ENCODE measurements at places on chromosomes 13 and 19. TPM values are rescaled to one million over a fixed set of nuclear protein-coding genes. Genes with fewer than 3 reads are reported as not detected.

The LILRA2 gene
- not detected for total RNA-seq

GRCh38 chr13:37959284-37959683 is 89.7 kb upstream of the TRPC4 start:
- H3K27me3 ChIP-seq: no peaks in the 10 kb centered on the region
- H3K36me3 ChIP-seq: no peaks in the 10 kb centered on the region
- no peaks in the 10 kb centered on the region for H3K4me1 ChIP-seq
- no peak for DNase-seq

DNA sequence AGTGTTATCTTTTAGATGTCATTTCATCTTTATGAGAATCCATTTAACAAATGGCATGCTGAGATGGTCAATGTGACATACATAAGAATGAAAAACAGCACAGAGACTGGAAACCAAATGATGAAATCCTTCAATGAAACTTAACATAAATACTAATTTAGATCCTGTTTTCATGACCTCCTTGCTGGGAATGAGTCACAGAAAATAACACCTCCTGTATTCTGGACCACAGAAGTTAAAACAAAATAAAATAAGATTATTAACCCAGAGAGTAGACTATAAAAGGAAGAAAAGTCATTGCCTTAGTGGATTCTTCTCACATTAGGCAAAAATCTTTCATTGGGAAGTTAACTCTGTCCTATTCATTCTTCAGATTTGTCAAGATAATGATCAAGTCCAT is 1.6 kb downstream of the DIAPH3 start:
- no peak for DNase-seq
- peaks cover 35% of the 10 kb centered on the region for H3K4me1 ChIP-seq
- H3K36me3 ChIP-seq: peaks cover 41% of the 10 kb centered on the region
- H3K27me3 ChIP-seq: peaks cover 17% of the 10 kb centered on the region
- peak overlapping the region; percentile 44 for H3K27ac ChIP-seq

The MBD3L2 gene
- not detected for total RNA-seq

DNA sequence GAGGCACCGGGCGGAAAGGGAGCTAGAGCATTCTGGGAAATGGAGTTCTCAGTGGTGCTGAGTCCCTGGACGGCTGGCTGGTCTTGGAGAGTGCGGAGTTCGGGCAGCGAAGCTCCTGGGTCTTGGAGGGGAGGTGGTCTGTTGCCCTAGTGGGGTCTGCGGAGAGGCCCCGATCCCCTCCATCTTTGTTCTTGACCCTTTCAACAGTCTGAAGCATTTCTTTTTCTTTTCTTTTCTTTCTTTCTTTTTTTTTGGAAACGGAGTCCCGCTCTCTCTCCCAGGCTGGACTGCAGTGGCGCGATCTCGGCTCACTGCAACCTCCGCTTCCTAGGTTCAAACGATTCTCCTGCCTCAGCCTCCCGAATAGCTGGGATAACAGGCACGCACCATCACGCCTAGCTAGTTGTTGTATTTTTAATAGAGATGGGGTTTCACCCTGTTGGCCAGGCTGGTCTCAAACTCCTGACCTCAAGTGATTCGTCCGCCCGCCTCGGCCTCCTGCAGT is 440 bp upstream of the SYMPK start:
- H3K36me3 ChIP-seq: peaks cover 19% of the 10 kb centered on the region
- DNase-seq: no peak
- peak overlapping the region; percentile 97 for H3K27ac ChIP-seq
- peak overlapping the region; percentile 90 for H3K4me3 ChIP-seq

The PRSS57 gene
- total RNA-seq: not detected

- no peaks in the 10 kb centered on the region for H3K36me3 ChIP-seq
- no peak for DNase-seq
- no peak overlapping the region for H3K4me3 ChIP-seq
- no peak overlapping the region for H3K27ac ChIP-seq
- peaks cover 25% of the 10 kb centered on the region for H3K27me3 ChIP-seq
Measured at GRCh38 chr13:23651887-23652286, 81.7 kb downstream of the TNFRSF19 start.

DNA sequence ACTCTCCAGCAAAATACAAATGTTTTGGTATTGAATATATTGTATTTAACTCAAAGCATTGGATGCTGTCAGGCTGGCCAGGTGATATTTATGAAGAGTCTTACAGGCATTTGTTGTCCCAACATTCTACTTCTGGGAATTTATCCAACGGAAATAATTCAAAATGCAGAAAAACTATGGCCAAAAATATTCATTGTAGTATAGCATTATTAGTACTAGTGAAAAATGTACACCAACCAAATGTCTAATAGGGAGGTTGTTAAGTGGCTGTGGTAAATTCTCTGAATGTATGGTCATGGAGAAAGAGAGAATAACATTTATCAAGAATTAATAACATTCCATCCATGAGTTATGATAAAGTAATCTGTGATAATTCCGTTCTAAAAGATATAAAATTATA is 38.6 kb upstream of the GAS6 start:
- no peaks in the 10 kb centered on the region for H3K4me1 ChIP-seq
- no peaks in the 10 kb centered on the region for H3K36me3 ChIP-seq
- H3K27me3 ChIP-seq: peaks cover 3% of the 10 kb centered on the region
- DNase-seq: no peak

The FCHO1 gene
- 38.7 TPM for total RNA-seq

DNA sequence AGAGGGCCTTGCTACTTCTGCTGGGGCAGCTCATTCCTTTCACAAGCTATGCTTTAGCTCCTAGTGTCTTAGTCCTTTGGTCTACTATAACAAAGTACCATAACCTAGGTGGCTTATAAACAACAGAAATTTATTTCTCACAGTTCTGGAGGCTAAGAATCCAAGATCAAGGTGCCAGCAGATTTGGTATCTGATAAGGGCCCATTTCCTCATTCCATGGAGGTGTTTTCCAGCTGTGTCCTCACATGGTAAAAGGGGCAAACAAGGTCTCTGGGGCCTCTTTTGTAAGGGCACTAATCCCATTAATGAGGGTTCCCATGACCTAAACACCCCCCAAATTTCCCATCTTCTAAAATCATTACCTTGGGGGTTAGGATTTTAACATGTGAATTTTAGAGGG is 57.9 kb upstream of the LRCH1 start:
- H3K27me3 ChIP-seq: no peaks in the 10 kb centered on the region
- no peak overlapping the region for H3K4me3 ChIP-seq
- H3K4me1 ChIP-seq: no peaks in the 10 kb centered on the region
- H3K36me3 ChIP-seq: no peaks in the 10 kb centered on the region
- H3K27ac ChIP-seq: no peak overlapping the region

DNA sequence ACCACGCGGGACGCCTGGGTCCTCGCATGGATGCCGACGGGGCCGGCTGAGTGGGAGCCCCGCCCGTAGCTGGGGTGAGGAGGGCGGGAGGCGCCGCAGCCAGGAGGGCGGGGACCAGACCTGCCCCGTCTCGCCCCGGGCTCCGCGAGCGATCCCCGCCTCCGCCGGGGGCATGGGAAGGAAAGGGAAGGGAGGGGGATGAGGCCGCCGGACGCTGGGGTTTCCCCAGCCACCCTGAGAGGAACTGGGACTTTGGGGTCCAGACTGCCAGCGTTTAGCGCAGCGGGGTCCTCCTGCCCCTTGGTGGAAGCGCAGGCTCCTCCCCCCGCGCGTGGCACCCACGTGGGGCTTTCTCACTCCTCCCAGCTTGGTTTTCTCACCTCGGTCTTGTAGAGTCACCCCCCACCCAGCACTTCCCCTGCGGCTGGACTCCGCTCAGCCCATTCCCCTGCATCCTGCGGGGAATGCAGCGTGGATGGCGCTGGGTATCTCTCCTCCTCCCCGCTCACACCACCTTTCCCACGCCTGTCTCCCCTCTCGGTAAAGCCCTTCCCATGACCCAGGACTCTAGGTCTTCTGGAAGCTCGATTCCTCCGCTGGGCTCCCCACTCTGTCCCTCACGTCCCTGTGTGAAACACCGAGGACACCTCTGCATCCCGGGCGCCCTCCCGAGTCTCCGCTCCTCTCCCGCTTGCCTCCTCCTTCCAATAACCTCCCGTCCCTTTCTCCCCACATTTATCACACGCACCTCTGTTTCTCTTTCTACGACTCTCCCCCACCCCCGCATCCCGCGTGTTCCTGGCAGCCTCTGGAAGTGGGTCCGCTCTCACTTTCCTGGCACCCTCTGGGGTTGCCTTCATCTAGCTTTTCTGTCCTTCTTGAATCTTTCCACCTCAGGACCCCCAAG is 2.1 kb downstream of the TGFB1 start:
- H3K36me3 ChIP-seq: peaks cover 38% of the 10 kb centered on the region
- peak overlapping the region; percentile 99 for H3K27ac ChIP-seq
- H3K4me1 ChIP-seq: peaks cover 42% of the 10 kb centered on the region

DNA sequence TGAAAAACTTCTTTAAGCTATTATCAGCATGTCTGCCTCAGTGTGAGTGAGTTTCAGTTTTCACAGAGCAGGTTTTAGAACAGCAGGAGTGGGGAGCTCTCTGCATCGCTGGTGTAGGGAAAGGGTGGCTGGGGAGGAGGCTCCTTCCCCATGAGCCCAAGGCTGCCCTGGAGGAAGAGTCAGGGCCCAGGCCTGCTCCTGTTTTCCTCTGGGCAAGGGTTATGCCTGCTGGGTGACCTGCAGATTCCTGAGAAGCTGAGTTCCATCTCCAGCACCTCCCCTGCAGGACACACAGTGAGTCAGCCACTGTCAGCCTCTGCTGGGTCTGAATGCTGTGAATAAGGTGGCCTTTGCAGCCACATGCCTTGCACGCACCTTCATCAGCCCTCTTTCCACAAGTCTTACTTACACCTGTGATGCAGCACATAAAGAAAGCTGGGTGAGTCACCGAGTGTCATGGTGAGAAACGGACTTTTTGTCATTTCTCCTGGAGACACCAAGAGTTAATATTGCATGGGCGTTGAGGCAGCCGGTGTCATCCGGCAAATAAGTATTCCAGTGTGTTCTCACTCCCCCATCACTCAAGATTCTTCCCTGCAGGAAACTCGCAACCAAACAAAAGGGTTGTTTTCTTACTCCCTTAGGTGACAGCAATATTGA is 186.4 kb upstream of the KL start:
- no peaks in the 10 kb centered on the region for H3K4me1 ChIP-seq
- H3K27ac ChIP-seq: no peak overlapping the region
- DNase-seq: no peak
- H3K27me3 ChIP-seq: no peaks in the 10 kb centered on the region

- no peak overlapping the region for H3K27ac ChIP-seq
- DNase-seq: no peak
- H3K27me3 ChIP-seq: no peaks in the 10 kb centered on the region
- peaks cover 31% of the 10 kb centered on the region for H3K36me3 ChIP-seq
- H3K4me1 ChIP-seq: peaks cover 23% of the 10 kb centered on the region
- no peak overlapping the region for H3K4me3 ChIP-seq
Measured at GRCh38 chr19:3684817-3685410, 15.4 kb downstream of the PIP5K1C start.

The CDADC1 gene
- 10.9 TPM for total RNA-seq

DNA sequence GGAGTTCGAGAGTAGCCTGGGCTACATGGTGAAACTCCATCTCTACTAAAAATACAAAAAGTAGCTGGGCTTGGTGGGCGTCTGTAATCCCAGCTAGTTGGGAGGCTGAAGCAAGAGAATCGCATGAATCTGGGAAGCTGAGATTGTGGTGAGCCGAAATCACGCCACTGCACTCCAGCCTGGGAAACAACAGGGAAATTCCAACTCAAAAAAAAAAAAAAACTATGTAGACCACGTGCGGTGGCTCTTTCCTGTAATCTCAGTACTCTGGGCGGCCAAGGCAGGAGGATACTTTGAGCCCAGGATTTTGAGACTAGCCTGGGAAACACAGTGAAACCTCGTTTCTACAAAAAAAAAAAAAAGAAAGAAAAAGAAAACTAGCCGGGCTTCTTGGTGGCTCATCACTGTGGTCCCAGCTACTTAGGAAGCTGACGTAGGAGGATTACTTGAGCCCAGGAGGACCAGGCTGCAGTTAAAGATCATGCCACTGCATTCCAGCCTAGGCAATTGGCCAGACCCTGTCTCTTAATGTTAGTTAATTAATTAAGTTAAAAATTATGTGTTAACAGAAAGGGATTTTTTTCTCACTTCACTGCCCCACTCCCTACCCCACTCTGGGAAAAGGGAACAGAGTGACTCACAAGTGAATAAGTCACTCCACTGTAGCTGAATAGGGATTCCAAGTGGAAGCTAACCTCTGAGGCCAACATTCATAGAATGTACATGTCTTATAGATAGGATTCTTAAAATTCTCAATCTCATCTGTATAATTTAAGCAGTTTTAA is 2.2 kb downstream of the ZNF83 start:
- H3K4me1 ChIP-seq: peaks cover 16% of the 10 kb centered on the region
- no peak overlapping the region for H3K27ac ChIP-seq
- DNase-seq: no peak
- H3K27me3 ChIP-seq: no peaks in the 10 kb centered on the region
- H3K36me3 ChIP-seq: peaks cover 51% of the 10 kb centered on the region

Data from activated naive CD8-positive, alpha-beta T cell treated with anti-CD3 and anti-CD28 coated beads for 36 hours (primary cell).